ENCODE measurements at places on chromosomes 16 and 17. TPM values are rescaled to one million over a fixed set of nuclear protein-coding genes. Genes with fewer than 3 reads are reported as not detected.

GRCh38 chr16:25148568-25149215, 37.1 kb downstream of the LCMT1 start:
- no peak for DNase-seq
- peaks cover 16% of the 10 kb centered on the region for H3K4me1 ChIP-seq
- no peaks in the 10 kb centered on the region for H3K27me3 ChIP-seq

DNA sequence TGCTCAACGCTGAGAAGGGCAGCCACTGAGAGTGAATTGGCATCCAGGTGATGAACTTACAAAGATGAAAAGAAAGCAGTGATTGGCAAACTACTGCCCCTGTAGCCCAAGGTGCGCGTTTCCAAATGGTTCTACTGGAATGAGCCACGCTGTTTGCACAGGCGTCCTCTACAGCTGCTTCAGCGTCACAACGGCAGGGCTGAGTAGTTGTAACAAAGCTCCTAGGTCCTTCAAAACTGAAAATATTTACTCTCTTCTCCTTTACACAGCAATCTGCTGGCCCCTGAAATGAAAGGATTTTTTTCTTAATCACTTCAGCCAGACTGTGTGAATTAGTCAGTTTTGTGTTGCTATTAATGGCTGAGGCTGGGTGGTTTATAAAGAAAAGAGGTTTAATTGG, 107.2 kb upstream of the FOXF1 start:
- no peak overlapping the region for H3K4me3 ChIP-seq
- no peaks in the 10 kb centered on the region for H3K4me1 ChIP-seq
- H3K27me3 ChIP-seq = peaks cover 11% of the 10 kb centered on the region
- H3K27ac ChIP-seq = no peak overlapping the region
- H3K36me3 ChIP-seq = no peaks in the 10 kb centered on the region

Gene NOXO1
- under 0.01 TPM for total RNA-seq

- no peak overlapping the region for H3K27ac ChIP-seq
- H3K36me3 ChIP-seq = no peaks in the 10 kb centered on the region
- no peak overlapping the region for H3K4me3 ChIP-seq
- DNase-seq = peak; percentile 87
- H3K27me3 ChIP-seq = peaks cover 45% of the 10 kb centered on the region
- H3K4me1 ChIP-seq = no peaks in the 10 kb centered on the region
These were observed 118.9 kb downstream of the AATF start for GRCh38 chr17:37067555-37068111.

GRCh38 chr17:82094931-82095776, 2.9 kb downstream of the FASN start:
- no peak overlapping the region for H3K27ac ChIP-seq
- H3K4me1 ChIP-seq = peaks cover 17% of the 10 kb centered on the region
- no peak overlapping the region for H3K4me3 ChIP-seq
- no peaks in the 10 kb centered on the region for H3K27me3 ChIP-seq

Gene IGFALS
- not detected for total RNA-seq

Gene CXCL16
- 11.2 TPM for total RNA-seq

Gene YPEL2
- 24.2 TPM for total RNA-seq

DNA sequence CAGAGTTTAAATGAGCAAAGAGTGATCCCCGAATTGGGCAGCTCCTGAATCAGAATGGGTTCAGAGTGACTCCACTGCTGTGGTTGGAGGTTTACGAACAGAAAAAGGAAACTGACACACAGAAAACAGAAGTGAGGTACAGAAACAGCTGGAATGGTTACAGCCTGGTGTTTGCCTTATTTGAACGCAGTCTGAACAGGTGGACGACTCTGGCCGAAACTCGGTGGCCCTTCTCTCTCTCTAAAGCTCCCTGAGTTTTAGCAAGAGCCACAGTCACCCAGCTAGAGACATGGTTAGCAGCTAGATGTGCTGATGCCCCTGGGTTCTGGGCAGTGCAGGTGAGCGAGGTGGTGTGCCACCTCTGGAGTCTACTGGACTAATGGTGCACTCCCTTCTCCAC, 54.2 kb upstream of the ATP2A3 start:
- no peak for DNase-seq
- no peaks in the 10 kb centered on the region for H3K27me3 ChIP-seq
- no peak overlapping the region for H3K27ac ChIP-seq

Gene KRT17
- 4.7 TPM for total RNA-seq

DNA sequence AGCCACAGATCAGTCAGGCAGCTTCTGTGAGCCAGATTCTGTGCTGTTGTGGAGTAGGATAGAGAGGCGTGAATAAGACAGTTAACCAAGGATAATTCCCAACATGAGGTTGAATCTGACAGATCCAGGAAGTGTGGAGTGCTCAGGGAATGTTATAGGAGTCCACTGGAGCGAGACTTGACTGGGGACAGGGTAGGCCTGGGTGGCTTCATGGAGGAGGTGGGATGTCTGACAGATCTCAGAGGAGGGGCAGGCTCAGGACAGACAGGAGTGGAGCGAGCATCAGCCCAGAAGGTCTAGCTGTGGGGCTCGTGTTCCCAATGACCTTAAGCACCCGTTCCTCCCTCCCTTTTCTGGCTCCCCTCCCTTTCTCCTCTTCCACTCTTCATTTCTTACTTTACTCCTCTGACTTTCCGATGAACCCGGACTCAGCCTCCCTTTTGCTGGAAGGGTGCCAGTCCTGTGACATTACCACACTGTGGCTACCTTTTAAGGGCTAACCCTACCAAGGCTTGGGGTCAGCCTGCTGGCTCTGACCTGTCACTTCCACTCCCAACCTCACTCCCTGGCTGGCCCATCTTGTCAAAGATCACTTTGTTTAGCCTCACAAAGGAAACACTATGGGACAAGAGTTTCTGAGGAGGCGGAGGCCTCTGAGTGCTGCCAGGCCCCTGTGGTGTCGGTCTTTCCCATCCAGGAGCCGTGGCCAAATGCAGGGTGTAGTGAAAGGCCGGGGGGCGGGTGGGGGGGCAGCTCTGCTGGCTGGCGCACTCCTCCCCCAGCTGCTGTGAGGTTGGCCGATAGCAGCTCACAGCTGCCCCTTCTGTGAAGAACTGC, 28.5 kb upstream of the EFCAB13 start:
- H3K4me3 ChIP-seq = no peak overlapping the region
- H3K27ac ChIP-seq = peak overlapping the region; percentile 63
- H3K4me1 ChIP-seq = peaks cover 17% of the 10 kb centered on the region
- H3K27me3 ChIP-seq = no peaks in the 10 kb centered on the region
- H3K36me3 ChIP-seq = peaks cover 12% of the 10 kb centered on the region

DNA sequence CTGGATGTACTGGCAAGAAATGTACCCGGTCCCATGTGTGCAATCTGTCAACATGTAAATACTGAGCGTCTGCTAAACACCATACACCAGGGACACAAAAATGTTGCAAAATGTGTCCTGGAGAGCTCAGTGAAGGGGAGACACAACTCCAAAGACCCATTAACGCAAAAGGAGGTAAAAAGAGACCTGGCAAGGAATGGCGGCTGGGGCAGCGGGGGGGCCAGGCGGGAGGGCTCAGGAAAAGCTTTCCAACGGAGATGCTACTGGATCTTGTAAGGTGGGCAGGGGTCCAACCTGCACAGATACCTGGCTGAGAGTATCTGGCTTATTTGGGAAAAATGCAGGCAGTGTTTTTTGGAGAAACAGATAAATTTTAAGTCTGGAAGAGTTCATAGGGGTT, 40.7 kb downstream of the ADCY9 start:
- H3K36me3 ChIP-seq = no peaks in the 10 kb centered on the region
- DNase-seq = no peak
- H3K4me1 ChIP-seq = no peaks in the 10 kb centered on the region
- no peak overlapping the region for H3K4me3 ChIP-seq
- no peak overlapping the region for H3K27ac ChIP-seq
- no peaks in the 10 kb centered on the region for H3K27me3 ChIP-seq

GRCh38 chr17:4764595-4764994, 7.1 kb upstream of the TM4SF5 start:
- no peaks in the 10 kb centered on the region for H3K36me3 ChIP-seq
- peaks cover 5% of the 10 kb centered on the region for H3K4me1 ChIP-seq
- H3K27ac ChIP-seq = no peak overlapping the region
- no peak overlapping the region for H3K4me3 ChIP-seq

GRCh38 chr17:48792033-48792798, 24.8 kb downstream of the TTLL6 start:
- no peak overlapping the region for H3K27ac ChIP-seq
- peaks cover 11% of the 10 kb centered on the region for H3K4me1 ChIP-seq
- no peaks in the 10 kb centered on the region for H3K36me3 ChIP-seq
- H3K27me3 ChIP-seq = peaks cover 31% of the 10 kb centered on the region

GRCh38 chr17:39335704-39336223, 65.7 kb downstream of the FBXL20 start:
- H3K27ac ChIP-seq = no peak overlapping the region
- no peak overlapping the region for H3K4me3 ChIP-seq
- H3K36me3 ChIP-seq = no peaks in the 10 kb centered on the region

- H3K36me3 ChIP-seq = peaks cover 53% of the 10 kb centered on the region
- H3K4me3 ChIP-seq = no peak overlapping the region
- H3K27me3 ChIP-seq = no peaks in the 10 kb centered on the region
- no peak overlapping the region for H3K27ac ChIP-seq
- H3K4me1 ChIP-seq = no peaks in the 10 kb centered on the region
These were observed 8.5 kb downstream of the MLLT6 start for GRCh38 chr17:38713456-38714075.

DNA sequence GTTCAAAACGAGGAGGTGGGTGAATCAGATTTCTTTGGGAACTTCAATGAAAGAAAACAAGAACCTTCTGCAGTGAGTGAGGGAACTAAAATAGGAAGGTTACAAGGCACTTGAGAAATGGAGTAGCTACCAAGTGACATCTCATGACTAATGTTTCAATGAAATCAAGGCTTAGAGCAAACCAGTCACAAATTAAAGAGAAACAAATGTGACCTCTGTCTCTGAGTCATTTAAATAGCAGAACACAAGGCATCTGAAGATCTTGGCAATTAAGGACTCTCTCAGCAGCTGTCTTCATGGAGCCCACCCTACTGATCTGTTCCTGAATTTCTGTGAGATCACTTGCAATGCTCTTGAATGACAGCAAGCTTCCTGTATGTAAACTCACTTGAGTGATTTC, 109.5 kb downstream of the CDH11 start:
- H3K27ac ChIP-seq = peak overlapping the region; percentile 43
- H3K27me3 ChIP-seq = no peaks in the 10 kb centered on the region
- no peak for DNase-seq
- peaks cover 18% of the 10 kb centered on the region for H3K36me3 ChIP-seq
- peaks cover 24% of the 10 kb centered on the region for H3K4me1 ChIP-seq

DNA sequence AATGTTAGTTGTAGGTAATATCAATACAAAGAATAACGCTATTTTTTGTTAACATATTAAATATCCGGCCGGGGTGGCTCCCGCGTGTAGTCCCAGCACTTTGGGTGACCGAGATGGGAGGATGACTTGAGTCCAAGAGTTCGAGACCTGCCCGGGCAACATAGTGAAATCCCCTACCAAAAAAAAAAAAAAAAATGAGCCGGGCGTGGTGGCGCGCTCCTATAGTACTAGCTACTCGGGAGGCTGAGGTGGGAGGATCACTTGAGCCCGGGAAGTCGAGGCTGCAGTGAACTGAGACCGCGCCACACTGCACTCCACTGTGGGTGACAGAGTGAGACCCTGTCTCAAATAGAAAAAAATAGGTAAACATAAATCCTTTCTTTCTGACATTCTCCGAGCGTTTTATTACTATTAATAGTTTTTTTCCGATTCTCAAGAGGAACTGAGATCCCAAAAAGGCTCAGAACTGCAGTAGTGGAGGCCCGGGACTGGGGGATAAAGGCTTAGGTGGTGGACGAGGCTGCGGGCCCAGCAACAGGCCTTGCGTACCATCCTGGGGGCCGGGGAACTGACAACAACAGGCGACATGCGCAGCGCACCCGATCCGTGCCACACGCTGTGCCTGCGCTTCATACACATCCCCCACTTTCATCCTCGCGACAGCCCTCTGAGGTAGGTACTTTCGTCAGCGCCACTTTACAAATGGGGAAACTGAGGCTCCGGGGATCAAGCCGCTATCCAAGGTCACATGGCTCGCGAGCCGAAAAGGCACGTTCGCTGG, 919 bp downstream of the N4BP1 start:
- peak overlapping the region; percentile 98 for H3K27ac ChIP-seq
- H3K4me3 ChIP-seq = peak overlapping the region; percentile 93
- H3K36me3 ChIP-seq = no peaks in the 10 kb centered on the region
- H3K27me3 ChIP-seq = no peaks in the 10 kb centered on the region
- DNase-seq = peak; percentile 87

GRCh38 chr16:2028620-2029220, 2.0 kb downstream of the NHERF2 start:
- no peak for DNase-seq
- peaks cover 26% of the 10 kb centered on the region for H3K4me1 ChIP-seq
- H3K27ac ChIP-seq = no peak overlapping the region
- H3K4me3 ChIP-seq = no peak overlapping the region

DNA sequence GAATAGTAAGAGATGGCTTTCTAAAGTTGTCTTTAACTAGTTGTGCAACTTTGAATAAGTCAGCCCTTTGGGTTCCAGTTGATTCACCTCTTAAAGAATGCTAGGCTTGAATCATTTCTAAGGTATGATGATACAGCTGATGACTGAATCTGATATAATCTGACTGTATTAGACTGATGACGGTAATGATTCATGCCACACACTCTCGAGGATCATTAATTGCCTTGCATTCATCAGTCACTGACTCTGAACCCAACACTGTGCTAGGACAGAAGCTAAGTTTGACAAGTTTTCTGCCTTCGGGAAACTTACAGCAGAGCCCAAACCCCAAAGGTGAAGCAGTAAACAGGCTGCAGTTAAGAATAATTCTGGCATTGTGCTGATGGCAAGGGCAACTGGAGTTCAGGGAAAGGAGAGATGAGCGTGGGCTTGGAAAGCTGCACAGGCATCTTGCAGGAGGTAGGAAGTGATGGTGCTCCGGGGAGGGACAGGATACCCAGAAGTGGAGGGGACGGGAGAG, 25.8 kb downstream of the ASIC2 start:
- no peaks in the 10 kb centered on the region for H3K36me3 ChIP-seq
- H3K4me1 ChIP-seq = peaks cover 5% of the 10 kb centered on the region
- H3K27ac ChIP-seq = no peak overlapping the region
- DNase-seq = no peak
- H3K4me3 ChIP-seq = no peak overlapping the region

- no peaks in the 10 kb centered on the region for H3K4me1 ChIP-seq
- H3K36me3 ChIP-seq = no peaks in the 10 kb centered on the region
- H3K4me3 ChIP-seq = no peak overlapping the region
- no peaks in the 10 kb centered on the region for H3K27me3 ChIP-seq
- no peak for DNase-seq
- no peak overlapping the region for H3K27ac ChIP-seq
These were observed 271.1 kb upstream of the CCL2 start for GRCh38 chr17:33983824-33984574.
